Kidney (tissue), 22 donors: ENCODE measurements at places on chromosomes 1 and 21. TPM values are rescaled to one million over a fixed set of nuclear protein-coding genes. Genes with fewer than 3 reads are reported as not detected.

DNA sequence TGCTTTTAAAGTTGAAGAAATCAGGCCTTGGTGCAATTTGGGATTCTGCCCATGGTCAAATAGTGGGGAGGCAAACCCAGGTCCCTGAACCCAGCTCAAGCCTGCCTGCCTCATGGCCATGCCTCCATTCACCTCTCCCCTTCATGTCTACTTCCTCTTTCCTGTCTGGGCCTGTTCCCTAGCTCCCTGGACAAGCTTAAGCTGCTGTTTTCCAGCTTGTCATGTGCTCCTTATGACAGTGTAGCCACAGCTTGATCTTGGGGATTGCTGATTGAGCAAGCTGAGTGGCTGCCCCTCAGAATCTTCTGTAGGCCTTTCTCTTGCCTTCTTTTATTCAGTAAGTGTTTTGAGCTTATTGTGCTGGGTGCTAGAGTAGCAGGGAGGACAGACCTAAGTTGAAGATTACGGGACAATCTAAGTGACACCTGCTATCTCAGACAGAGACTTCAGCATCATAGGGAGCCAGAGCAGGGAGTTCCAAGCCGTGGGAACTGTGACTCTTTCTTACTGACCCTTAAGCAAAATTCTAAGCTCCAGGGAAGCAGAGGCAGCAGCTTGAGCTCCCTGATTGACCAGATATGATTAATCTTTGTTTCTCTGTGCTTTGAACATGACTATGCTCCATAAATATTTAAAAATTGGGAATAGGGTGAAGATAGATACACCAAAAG is 520 bp upstream of the MR1 start:
- H3K4me1 ChIP-seq = peaks cover 11% of the 10 kb centered on the region
- H3K27ac ChIP-seq = peak overlapping the region; percentile 85
- H3K4me3 ChIP-seq = peak overlapping the region; percentile 63
- H3K36me3 ChIP-seq = no peaks in the 10 kb centered on the region
- DNase-seq = no peak
- H3K27me3 ChIP-seq = no peaks in the 10 kb centered on the region

DNA sequence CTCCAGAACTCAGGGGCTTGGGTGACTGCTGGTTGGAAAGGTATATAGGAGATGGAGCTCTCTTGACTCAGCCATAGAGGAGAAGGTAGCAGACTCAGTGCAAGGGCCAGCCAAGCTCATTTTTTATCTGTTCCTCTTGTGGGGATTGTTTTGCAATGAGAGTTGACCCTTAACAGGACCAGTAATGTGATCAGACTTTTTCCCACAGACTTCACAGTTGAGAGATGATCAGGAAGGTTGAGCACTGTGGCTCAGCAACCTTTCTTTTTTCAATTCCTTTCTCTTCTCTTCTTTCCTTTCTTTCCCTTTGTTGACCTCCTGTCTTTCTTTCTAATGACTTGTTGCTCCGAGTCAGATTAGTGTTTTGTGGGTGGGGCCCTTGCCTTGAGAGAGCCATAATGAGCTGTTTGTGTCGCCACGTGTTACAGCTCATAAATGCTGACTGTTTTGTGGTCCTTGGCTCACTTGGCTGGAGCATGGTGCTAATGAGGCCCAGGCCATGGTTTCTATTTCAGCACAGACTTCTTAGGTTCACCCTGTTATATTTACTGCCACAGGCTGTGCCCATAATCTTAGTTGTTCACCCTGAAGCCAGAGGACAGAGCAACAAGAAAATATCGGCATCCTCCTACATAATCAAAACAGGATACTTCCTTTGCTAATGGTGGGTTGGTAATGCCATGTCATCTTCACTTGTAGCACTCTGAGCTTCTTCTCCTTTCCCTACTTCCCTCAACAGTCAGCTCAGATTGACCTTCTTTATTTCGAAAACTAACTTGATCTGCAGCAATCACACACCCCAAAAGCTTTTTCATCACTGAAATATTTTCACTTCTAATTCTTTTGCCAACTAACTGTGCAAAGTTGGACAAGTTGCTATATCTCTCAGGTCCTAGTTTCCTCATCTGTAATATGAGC is 13.9 kb downstream of the ADAM30 start:
- H3K4me1 ChIP-seq = no peaks in the 10 kb centered on the region
- peak; percentile 61 for DNase-seq
- no peak overlapping the region for H3K27ac ChIP-seq

DNA sequence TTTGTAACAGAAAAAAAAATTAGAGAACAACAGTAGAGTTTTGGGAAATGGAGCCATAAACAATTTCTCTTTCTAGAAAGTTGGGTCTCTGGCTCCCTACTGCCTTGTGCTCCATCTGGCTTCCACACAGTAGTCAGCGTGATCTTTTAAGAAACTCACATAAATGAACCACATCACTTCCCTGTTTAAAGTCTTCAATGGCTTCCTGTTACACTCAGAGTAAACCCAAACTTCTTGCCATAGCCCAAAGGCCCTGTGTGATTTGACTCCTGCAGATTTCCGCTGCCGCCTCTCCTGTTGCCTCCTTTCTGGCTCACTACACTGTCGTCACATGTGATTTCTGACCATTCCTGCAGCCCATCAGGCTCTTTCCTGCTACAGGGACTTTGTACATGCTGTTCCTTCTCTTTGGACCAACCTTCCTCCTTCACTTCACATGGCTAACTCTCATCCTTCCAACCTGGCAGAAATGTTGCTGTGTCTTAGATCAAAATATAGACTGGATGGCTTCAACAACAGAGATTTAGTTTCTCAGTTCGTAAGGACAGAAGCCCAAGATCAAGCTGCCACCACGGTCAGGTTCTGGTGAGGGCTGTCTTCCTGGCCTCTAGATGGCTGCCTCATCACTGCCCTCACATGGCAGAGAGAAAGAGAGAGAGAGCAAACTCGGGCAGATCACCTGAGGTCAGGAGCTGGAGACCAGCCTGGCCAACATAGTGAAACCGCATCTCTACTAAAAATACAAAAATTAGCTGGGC is 34.0 kb downstream of the OPRD1 start:
- H3K4me3 ChIP-seq = no peak overlapping the region
- H3K4me1 ChIP-seq = no peaks in the 10 kb centered on the region
- no peak for DNase-seq
- no peaks in the 10 kb centered on the region for H3K27me3 ChIP-seq

Gene TSTD1
- 74.5 TPM for total RNA-seq

- H3K36me3 ChIP-seq = no peaks in the 10 kb centered on the region
- no peaks in the 10 kb centered on the region for H3K27me3 ChIP-seq
- H3K4me1 ChIP-seq = no peaks in the 10 kb centered on the region
- H3K4me3 ChIP-seq = no peak overlapping the region
- no peak for DNase-seq
Observed at GRCh38 chr1:58468612-58469011, 77.9 kb downstream of the OMA1 start.

DNA sequence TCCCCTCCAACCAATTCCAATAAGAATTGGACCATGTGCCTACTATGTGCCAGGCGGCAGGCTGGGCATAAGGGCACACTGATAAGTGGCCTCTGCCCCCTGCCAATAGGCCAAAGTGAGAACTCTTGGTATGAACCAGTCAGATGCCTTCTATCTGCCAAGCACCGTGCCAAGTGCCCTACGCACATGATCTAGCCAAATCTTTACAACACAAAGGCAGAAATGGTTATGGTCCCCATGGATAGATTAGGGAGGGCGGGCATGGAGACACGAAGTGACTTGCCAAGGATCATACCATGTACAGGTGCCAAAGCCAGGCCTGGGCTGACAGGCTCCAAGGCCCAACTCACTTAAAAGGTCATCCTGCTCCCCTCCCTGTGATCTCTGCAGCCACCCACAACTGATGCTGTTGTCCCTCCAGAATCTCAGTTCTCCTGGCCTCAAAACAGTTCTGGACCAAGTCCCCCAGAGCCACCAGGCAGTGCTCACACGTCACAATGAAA is 32.1 kb downstream of the CASZ1 start:
- no peaks in the 10 kb centered on the region for H3K27me3 ChIP-seq
- no peak for DNase-seq
- no peak overlapping the region for H3K4me3 ChIP-seq
- H3K4me1 ChIP-seq = peaks cover 24% of the 10 kb centered on the region
- H3K27ac ChIP-seq = no peak overlapping the region

GRCh38 chr1:229253151-229253974 is 17.5 kb upstream of the RAB4A start:
- no peak overlapping the region for H3K4me3 ChIP-seq
- H3K27ac ChIP-seq = no peak overlapping the region
- no peaks in the 10 kb centered on the region for H3K36me3 ChIP-seq
- H3K4me1 ChIP-seq = peaks cover 3% of the 10 kb centered on the region
- no peaks in the 10 kb centered on the region for H3K27me3 ChIP-seq

GRCh38 chr1:194474701-194475100 is 1288.3 kb upstream of the B3GALT2 start:
- no peaks in the 10 kb centered on the region for H3K27me3 ChIP-seq
- no peaks in the 10 kb centered on the region for H3K36me3 ChIP-seq
- no peak for DNase-seq
- H3K4me3 ChIP-seq = no peak overlapping the region
- H3K4me1 ChIP-seq = no peaks in the 10 kb centered on the region

Gene CENPF
- 3.3 TPM for total RNA-seq

Gene TPTE
- total RNA-seq = not detected

DNA sequence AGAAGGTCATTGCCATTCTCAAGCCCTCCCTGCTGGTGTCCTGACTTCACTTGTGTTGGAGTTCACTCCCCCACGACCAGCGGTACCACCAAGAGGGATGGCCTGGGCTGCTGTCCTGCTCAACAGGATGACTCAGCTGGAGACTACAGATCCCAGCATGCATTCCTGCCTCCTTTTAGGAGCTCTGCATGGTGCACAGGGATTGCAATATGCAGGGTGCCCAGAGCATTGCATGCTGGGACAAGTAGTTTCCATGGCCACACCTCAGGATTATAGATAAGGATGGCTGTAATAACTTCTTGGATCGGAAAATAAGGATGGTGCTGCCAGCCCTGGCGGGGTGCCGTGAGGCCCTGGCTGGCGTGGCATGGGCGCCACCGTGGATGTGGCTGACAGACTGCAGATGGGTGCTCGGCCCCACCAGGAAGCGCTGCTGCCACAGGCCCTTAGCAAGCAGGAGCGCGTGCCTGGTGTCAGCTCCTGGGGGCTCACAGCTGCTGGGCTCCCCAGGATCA is 150.0 kb downstream of the CASZ1 start:
- peaks cover 17% of the 10 kb centered on the region for H3K36me3 ChIP-seq
- no peaks in the 10 kb centered on the region for H3K27me3 ChIP-seq
- H3K4me1 ChIP-seq = no peaks in the 10 kb centered on the region
